ENCODE measurements at places on chromosomes 12 and 14.
A peak's percentile ranks its signal among the peaks of the same experiment; 100 is the strongest.

DNA sequence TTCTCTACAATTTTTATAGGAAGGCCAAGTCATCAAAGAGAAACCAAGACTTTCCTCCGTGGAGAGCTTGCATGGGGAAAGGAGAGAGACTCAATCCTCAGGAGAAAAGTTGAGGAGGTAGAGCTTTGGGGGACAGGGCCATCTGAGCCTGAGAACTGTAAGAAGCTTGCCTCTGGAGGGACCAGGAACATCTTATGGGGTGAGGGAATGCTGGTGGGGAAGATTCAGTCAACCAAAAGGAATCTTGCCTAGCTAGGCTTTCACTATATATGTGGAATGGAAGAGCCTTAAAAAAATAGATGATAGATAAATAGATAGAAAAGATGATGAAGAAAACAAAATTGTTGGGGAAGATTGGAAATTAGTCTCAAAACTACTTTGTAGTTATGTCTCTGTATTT is 63.5 kb downstream of the DYRK2 start:
- no peak for DNase-seq

GRCh38 chr12:115867854-115868253 is 409.6 kb downstream of the MED13L start:
- DNase-seq = no peak

GRCh38 chr12:94149119-94149780 is 873 bp downstream of the PLXNC1 start:
- DNase-seq = peak; percentile 27

DNA sequence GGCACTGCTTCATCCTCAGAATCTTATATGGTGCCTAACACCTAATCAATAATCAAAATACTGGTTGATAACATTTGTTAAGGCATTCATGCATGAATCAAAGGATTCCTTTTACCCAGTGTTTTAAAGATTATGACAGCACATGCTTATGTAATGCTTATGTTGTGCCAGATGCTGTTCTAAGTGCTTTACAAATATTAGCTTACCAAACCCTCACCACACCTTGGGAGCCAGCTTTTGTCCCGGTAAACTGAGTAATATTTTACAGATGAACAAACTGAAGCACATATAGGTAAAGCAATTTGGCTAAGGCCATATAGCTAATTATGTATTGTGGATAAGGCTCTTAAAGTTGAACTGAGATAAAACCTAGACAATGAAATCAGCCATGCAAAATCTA is 209.2 kb downstream of the ALX1 start:
- DNase-seq = no peak

DNA sequence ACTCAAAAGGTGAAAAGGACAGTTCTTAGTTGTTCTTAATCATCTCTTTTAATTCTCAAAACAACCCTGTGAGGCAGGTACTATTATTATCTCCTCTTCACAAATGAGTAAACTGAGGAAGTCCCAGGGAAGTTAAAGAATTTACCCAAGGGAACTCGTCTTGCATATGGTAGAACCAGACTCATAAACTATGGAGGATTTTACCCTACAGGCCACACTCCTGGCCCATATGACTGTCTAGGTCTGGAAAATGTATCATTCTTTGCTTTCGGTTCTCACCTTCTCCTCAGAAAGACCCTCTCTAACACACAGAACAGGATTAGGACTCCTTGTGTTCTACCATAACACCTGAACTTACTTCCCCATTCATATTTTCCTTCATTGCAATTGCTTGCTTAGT is 18.9 kb downstream of the SOX5 start:
- no peak for DNase-seq

DNA sequence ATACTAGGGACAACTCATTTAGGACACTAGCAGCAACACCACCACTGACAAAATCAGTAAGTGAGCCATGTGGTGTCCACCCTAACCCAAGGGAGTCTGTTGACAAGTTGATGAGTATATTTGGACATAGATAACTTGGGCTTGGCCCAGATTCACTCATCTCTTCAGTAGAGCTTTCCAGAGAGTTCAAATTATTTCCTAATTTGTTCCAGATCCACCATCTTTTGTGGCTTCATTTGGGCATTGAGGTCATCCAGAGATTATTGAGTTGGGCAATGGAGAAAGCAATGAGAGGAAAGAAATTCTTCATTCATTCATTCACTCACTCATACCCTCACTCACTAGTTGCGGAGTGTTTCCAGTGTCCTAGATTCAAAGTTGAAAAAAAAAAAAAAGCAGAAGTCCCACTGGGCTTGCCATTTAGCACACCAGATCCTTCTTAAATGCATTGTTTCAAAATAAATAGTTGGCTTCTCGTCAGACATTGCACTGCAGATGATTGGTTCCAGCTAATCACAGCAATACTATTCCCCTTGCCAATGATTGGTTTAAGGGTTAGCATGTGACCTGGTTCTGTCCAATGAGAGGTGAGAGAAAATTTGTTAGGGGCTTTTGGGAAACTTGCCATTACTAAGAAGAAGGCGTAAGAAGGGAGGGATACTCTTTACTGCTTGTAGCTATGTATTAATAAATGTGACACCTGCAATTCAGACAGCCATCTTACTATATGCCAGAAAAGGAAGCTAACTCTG is 31.8 kb upstream of the WSCD2 start:
- no peak for DNase-seq

DNA sequence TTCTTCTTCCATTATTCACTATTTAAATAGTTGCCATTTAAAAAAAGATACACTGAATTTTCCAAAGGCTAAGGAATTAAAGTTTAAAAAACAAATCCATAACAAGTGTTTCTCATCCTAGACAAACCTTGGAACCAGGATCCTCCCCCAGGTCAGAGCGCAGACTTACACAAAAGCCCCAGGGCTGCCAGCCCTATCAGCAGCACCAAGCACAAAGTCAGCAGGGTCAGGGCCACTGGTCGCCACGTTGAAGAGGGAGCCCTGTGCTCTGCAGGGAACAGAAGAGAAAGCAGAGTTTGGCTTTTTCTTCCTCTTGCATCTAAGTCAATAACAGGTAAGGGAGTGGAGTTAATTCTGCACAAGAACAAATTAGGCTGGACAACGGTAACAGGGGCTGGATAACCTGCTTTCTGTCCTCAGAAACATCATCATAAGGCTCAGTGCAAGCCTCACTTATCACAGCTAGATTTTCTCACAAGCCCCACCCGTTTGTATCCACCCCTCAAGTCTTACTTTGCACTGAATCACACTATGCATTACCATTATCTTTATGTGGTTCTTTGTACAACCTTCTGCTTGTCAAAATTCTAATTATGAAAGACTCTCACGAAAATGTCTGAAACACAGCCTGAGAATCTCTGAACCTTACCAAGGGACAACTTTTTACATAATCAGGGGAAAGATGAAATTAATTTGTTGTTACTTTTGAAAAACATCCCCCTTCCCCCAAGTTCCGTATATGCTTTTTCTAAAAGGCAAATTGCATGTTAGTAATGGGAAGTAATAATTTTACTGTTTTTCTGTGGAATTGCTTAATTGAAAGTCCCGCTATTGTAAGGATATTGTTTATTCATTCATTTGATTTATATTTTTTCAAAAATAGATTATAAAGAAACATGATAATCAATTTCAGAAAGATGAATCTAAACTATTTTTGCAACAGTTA is 9.6 kb downstream of the CLEC1A start:
- DNase-seq = no peak

DNA sequence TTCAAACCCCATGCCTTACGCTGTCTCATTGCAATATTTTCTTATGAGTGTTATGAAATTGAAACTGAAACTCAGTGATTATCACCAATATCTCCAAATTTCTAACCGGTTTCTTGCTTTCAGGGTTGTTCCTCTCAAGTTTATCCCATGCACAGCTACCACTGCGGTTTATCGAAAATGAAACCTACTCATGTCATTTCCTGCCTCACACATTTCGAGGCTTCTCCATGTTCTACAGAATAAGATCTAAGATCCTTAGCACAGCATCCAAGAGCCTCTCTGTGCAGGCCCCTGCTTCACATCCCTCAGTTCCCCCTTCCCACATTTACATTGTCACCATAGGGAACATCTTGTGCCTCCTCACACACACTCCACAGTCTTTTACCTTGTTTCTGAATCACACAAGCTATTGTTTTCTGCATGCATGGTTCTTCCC is 45.5 kb upstream of the FAR2 start:
- peak; percentile 56 for DNase-seq

DNA sequence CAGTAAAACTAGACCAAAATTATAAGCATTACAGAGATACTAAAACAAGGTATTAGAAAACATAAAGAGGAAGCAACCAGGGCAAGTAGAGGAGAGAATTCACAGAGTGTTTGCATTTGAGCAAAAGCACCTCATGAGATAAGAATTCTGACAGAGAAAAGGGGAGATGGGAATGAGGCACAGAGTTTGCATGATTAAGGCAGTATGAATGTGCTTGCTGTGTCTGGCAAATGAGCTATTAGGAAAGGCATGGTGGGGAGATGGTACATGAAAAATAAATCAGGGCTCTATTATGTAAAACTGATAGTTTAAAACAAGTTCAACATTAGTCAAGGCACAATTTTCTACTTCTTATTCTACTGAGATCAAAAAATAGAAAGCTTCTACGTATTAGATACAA is 23.1 kb downstream of the GARIN6 start:
- DNase-seq = no peak

DNA sequence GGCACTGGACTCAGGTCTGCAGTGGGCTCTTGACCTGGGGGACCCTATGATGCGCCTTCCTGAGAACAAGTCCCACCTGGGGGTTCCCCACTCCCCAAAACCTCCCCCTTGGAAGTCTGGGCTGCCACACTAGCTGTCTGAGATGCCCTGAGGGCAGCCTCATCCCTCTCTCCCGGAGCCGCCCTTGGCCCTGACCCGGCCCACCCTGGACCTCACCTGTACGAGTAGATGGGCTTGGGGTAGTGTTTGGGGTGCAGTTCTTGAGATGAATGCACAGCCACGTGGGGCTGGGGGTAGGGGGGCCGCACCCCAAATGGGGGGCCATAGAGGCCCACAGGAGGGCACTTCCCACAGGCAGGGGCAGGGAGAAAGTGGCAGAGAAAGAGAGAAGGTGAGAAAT is 21.9 kb downstream of the FOXN4 start:
- no peak for DNase-seq

GRCh38 chr14:64417055-64417770 is 29.1 kb downstream of the MTHFD1 start:
- DNase-seq = no peak

GRCh38 chr12:41683023-41683422 is 461.7 kb downstream of the GXYLT1 start:
- DNase-seq = no peak

- no peak for DNase-seq
Observed at GRCh38 chr12:127489061-127489460, 777.9 kb upstream of the TMEM132C start.

DNA sequence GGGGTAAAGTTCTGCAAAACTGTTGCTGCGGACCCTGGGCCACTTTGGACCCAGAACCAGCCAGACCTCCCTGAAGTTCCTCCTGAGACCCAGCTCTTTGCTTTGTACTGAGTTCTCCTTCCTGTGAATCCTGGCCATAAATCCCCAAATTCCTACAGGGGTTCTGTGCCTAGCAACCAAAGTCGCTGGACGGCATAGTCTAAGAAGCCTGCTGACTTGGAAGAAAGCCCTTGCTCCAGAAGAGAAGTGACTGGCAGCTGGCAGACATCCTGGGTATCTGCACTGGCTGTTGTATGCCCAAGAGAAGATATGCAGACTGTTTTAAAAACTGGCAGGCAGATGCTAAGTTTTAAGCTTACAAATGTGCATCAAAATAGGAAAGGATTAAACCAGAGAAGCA is 99.9 kb upstream of the SLC24A4 start:
- DNase-seq = no peak

DNA sequence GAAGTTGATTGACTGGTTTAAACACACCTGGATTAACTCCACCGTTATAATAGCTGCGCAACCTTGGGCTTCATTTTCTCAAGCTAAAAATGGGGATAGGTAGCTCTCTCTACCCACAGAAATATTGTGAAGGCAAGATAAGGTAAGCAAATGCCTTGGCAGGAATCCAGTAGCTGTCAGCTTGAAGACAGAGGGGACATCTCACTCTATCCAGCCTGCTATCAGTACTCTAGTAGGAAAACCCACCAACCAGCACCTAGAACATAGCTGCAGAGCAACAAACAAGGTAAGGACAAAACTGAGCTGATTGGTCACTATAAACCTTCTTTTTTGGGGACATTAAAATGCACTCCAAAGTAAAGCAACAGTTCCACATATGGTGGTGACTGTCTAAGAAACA is 7.7 kb downstream of the CSRP2 start:
- no peak for DNase-seq

DNA sequence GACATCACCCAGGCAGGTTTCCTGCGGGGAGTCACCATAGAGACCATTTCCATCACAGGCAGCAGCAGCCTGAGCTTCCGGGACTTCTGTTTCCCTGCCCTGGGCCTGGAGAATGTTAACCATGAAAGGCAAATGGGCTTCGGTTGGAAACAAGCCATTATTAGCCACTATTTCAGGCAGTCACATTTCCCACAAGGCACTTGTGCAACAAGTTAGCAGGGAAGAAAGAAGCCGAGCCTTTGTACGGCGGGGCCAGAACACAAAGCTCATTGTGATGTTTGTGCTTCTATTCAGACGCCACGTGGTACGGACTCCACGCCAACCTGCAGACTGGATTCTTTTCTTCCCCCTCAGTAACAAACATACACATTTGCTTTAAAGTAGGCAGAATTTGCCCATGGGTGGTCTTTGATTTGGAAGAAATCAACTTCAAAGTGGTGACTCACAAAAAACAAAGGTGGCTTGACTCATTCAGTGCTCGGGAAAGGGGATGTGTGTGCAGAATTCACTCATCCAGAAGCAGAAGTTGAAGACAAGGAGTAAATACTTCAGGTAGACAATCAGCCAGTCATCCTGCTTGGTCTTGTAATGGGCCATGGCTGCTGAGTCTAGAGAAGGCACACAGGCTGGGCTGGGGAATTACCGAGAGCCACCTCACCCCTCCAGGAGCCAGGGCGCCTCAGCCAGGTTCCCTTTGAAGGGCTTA is 154.2 kb upstream of the PRMT8 start:
- DNase-seq = no peak

GRCh38 chr14:103868242-103868897 is 21.0 kb upstream of the PPP1R13B start:
- DNase-seq = no peak

GRCh38 chr12:132437943-132438700 is 51.8 kb upstream of the FBRSL1 start:
- no peak for DNase-seq

GRCh38 chr14:29217813-29218450 is 451.3 kb downstream of the FOXG1 start:
- DNase-seq = no peak

GRCh38 chr12:130482448-130482847 is 144.8 kb downstream of the PIWIL1 start:
- DNase-seq = no peak

GRCh38 chr12:57718641-57719528 is 19.7 kb downstream of the AGAP2 start:
- no peak for DNase-seq
